ENCODE measurements at places on chromosomes 13 and 19.

GRCh38 chr13:46332772-46333171 is 54.3 kb downstream of the RUBCNL start:
- no peak for DNase-seq

DNA sequence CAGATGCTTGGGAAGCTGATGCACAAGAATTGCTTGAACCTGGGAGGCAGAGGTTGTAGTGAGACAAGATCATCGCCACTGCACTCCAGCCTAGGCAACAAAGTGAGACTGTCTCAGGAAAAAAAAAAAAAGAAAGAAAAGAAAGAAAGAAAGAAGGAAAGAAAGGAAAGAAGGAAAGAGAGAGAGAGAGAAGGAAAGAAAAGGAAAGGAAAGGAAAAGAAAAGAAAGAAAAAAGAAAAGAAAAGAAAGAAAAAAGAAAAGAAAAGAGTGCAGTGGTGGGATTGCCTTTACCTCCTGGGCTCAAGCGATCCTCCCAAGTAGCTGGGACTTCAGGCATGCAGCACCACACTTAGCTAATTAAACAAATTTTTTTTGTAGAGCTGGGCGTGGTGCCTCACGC is 12.9 kb downstream of the OLFM2 start:
- no peak for DNase-seq

DNA sequence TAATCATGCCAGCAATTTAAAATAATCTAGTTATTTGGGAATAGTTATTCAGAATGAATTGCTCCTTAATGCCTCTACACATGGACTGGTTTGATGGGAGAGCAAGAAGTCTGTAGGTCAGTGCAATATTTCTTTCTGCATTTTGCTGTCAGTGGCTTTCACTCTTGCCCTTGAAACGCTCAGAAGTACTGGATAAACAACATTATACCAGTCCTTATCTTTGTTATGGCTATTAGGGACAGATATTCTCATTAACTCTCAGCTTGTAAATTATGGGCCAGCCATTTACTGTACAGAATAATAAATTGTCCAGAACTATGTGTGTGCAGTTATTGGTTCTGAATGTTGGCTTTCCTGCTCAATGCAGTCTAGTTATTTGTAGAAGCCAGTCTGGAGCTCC is 224.4 kb downstream of the OXGR1 start:
- no peak for DNase-seq

DNA sequence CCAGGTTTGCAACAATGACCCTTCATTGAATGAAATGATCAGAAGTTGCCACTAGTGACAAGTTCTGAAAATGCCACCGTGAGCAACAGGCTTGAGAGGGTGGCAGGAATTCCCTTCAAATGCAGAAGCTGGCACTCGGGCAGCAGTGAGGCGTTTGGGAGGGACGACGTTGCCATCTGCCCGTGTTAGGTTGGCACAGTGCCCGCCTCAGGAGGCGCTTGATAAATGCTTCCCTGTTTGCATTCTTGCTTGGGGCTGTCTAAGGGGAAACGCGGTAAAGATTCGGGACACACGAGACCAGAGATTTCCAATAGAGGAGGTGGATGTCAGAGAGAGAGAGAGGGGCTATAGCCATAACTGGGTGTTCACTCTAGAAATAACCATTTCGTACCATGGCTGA is 101.9 kb downstream of the TEX29 start:
- no peak for DNase-seq
